ENCODE measurements at places on chromosomes 12 and 14. TPM values are rescaled to one million over a fixed set of nuclear protein-coding genes. Genes with fewer than 3 reads are reported as not detected.

DNA sequence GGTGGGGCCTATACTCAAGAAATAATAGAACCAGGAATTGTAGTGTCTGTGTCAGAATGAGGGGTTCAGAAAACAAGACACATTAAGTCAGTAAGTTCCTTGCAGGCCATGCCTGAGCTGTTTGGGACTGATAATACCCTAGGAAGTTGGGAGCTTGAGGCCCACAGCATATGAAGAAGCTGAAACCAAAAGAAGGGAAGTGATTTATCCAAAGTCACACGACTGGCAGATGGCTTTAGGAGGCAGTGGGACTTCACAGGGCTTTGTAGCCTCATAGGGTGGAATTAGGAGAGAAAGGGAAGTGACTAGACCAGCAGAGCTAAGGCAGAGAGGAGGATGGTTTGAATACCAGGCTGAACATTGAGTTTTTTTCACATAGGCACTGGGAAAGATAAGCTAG, 56.6 kb upstream of the SRSF5 start:
- no peak overlapping the region for H3K4me3 ChIP-seq
- DNase-seq = no peak
- H3K27me3 ChIP-seq = no peaks in the 10 kb centered on the region
- no peak overlapping the region for H3K27ac ChIP-seq

- H3K27ac ChIP-seq = no peak overlapping the region
- H3K4me3 ChIP-seq = no peak overlapping the region
- H3K4me1 ChIP-seq = no peaks in the 10 kb centered on the region
- no peaks in the 10 kb centered on the region for H3K27me3 ChIP-seq
These were observed 96.0 kb upstream of the SLC38A4 start for GRCh38 chr12:46921764-46922133.

DNA sequence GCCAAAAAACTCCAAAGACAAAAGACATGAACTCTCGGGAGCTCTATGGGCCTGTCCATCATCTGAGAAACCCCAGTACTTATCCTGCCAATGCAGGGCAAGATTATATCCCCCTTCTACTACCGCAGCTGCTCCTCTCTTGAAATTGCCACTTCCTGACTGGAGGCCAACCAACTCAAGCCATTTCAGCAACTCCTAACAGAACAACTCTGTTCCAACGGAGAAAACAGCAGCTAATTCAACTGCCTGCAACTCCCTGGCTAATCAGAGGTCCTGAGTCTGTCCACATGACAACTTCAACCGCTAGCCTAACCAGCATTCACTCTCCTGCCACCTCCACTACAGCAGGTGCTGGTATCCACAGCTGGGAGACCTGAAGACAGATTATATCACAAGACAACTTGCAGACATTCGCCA, 24.1 kb downstream of the CEP83 start:
- H3K36me3 ChIP-seq = no peaks in the 10 kb centered on the region
- no peak overlapping the region for H3K27ac ChIP-seq
- H3K27me3 ChIP-seq = no peaks in the 10 kb centered on the region
- DNase-seq = peak; percentile 42
- no peak overlapping the region for H3K4me3 ChIP-seq

- no peaks in the 10 kb centered on the region for H3K27me3 ChIP-seq
- DNase-seq = no peak
- no peak overlapping the region for H3K4me3 ChIP-seq
- no peaks in the 10 kb centered on the region for H3K4me1 ChIP-seq
- H3K36me3 ChIP-seq = no peaks in the 10 kb centered on the region
These were observed 548 bp downstream of the CCER1 start for GRCh38 chr12:90954428-90954827.

DNA sequence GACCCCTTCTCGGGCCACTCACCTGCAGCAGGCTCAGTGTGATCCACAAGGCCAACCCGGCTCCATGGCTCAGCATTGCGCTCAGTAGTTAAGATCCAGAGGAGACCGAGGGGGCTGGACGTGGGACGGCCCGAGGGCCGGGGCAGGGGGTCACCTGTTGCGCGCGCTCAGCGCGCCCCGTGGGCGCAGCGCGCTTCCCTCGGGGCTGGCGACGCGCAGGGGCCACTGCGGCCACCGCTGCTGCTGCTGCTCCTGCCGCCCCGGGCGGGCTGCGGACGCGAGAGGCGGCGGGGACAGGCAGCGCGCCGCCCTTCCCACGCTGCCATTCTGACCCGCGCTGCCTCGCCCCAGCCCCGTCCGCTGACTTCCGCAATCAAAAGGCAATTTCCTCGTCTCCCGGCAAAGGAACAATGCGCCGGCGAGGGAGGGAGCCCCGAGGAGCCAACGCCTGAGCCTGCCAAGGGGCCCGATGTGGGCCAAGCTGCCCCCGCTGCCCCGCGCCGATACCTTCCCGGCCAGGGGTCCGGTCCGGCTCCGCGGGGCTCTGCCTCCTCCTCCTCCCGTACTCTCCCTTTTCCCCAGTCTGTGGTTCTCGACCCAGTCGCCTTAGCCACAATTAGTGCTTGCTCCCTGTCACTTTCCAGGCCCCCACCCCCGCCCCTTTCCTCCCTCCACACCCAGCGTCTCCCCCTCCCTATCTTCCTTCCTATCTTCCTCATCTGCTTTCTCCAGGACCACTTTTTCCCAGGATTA, 27.3 kb downstream of the PTPRB start:
- no peak overlapping the region for H3K27ac ChIP-seq
- no peaks in the 10 kb centered on the region for H3K27me3 ChIP-seq
- peaks cover 11% of the 10 kb centered on the region for H3K4me1 ChIP-seq
- DNase-seq = peak; percentile 31
- no peaks in the 10 kb centered on the region for H3K36me3 ChIP-seq

GRCh38 chr12:41962171-41962572, 182.5 kb downstream of the GXYLT1 start:
- no peak for DNase-seq
- no peaks in the 10 kb centered on the region for H3K36me3 ChIP-seq
- no peaks in the 10 kb centered on the region for H3K4me1 ChIP-seq
- H3K27ac ChIP-seq = no peak overlapping the region

DNA sequence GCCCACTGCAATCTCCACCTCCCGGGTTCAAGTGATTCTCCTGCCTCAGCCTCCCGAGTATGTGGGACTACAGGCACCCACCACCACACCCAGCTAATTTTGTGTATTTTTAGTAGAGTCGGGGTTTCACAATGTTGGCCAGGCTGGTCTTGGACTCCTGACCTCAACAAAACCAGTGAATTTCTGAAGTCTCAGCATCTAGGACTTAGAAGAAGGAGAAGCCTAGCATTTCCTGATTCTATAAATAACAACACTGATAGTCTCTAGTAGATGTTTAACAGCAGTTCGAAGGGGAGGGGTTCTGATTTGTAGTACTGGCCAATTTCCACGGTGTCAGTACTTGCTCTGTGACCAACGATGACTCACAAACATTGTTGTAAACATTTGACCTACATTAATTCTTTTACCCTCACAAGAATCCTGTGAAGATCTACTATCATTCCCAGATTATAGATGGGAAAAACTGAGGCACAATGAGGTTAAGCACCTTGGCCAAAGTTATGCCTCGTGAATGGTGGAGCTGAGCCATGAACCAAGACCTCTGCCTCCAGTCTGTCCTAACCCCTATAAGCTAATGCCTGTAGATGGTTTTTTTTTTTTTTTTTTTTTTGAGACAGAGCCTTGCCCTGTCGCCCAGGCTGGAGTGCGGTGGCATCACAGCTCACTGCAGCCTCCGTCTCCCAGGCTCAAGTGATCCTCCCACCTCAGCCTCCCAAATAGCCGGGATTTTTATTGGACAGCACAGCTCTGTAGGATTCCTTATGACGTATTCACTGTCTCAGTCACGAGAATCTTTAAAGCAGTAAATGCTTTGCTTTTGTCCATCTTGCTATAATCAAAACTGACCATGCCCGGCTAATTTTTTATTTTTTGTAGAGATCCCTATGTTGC, 5.2 kb downstream of the P2RX4 start:
- DNase-seq = peak; percentile 59
- peak overlapping the region; percentile 71 for H3K27ac ChIP-seq
- peaks cover 87% of the 10 kb centered on the region for H3K4me1 ChIP-seq
- H3K4me3 ChIP-seq = no peak overlapping the region

DNA sequence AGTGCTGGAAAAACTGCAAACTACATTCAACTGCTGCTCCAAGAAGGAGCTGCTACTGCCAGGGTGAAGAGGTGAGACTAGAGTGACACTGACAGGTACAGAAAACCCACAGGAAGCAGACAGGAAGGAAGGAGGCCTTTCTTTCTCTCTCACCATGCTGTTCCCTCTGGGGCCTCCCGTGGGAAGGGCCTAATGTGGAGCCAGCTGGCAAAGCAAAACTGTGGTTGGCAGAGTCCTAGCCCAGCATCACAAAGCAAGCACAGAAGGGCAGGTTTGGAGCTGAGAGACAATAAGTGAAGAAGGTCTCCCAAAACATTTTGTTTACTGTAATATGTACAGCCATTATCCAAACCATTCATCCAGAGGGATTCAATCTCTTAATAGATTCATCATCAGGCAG, 122.5 kb upstream of the MAX start:
- H3K4me1 ChIP-seq = peaks cover 71% of the 10 kb centered on the region
- H3K36me3 ChIP-seq = no peaks in the 10 kb centered on the region
- no peak overlapping the region for H3K4me3 ChIP-seq

The IKBIP gene
- total RNA-seq = 6.2 TPM

The BTBD7 gene
- 16.3 TPM for total RNA-seq

DNA sequence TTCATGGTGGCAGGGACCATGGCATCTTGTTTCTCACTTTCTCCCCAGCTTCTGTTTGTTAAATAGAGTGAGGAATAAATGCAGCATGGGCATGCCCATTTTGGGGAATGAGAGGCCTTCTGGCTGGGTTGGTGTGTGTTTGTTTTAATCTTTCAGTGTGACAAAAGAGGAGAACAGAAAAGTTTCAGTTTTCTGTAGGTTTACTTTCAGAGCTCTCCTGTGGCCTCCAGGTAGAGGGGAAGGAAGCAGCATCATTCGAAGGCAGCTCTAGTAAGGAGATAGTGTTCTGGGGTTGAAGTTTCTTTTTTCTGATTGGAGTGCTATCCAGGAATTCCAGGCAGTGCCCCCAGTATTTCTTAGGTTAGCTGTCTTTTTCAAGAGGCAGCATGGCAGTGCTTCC, 15.3 kb downstream of the MSRB3 start:
- H3K4me3 ChIP-seq = no peak overlapping the region
- H3K27ac ChIP-seq = no peak overlapping the region
- H3K36me3 ChIP-seq = no peaks in the 10 kb centered on the region
- no peak for DNase-seq
- H3K27me3 ChIP-seq = no peaks in the 10 kb centered on the region
- no peaks in the 10 kb centered on the region for H3K4me1 ChIP-seq

GRCh38 chr14:96225745-96226151, 21.1 kb downstream of the BDKRB2 start:
- DNase-seq = peak; percentile 17
- H3K27ac ChIP-seq = peak overlapping the region; percentile 21
- H3K36me3 ChIP-seq = no peaks in the 10 kb centered on the region
- no peaks in the 10 kb centered on the region for H3K4me1 ChIP-seq
- H3K4me3 ChIP-seq = no peak overlapping the region

DNA sequence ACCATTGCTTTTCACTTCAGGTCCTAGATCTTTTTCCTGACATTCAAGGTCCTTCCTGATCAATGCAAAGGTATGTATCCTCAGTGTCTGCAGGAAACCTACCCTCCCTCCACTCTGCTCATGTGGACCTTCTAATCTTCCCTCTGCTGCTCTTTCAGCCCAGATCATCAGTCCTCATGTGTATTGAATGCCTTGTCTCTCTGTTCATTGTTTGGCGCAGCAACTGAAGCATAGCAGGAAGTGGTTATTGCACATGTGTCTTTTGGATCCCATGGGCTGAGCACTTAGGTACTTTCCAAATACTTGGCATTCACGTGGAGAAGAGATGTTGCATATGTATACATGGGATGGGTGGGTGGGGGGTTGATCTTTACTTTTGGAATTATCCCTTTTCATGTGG, 4.3 kb upstream of the NIN start:
- no peaks in the 10 kb centered on the region for H3K27me3 ChIP-seq
- H3K27ac ChIP-seq = no peak overlapping the region
- DNase-seq = no peak
- no peaks in the 10 kb centered on the region for H3K36me3 ChIP-seq
- peaks cover 18% of the 10 kb centered on the region for H3K4me1 ChIP-seq

DNA sequence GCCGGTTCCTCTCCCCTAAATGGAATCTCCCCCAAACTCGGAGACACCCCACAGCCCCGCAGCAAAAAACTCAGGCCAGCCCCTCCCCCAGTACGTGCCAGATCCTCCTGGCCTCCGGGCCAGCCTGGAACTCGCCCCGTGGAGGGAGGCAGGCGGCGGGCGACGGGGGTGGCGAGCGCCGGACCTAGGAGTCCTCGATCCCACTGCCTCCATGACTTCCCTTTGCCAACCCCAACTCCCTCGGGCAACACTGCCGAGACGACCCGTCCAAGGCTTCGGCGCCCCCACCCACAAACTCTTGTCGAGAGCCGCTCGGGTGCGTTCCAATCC, 400 bp downstream of the ADCY6 start:
- H3K4me3 ChIP-seq = peak overlapping the region; percentile 37
- H3K27me3 ChIP-seq = no peaks in the 10 kb centered on the region
- H3K36me3 ChIP-seq = no peaks in the 10 kb centered on the region

- H3K36me3 ChIP-seq = no peaks in the 10 kb centered on the region
- DNase-seq = no peak
- H3K27me3 ChIP-seq = no peaks in the 10 kb centered on the region
- no peak overlapping the region for H3K27ac ChIP-seq
- H3K4me1 ChIP-seq = no peaks in the 10 kb centered on the region
These were observed 94.0 kb downstream of the TBX5 start for GRCh38 chr12:114311974-114312373.

- no peak for DNase-seq
- no peaks in the 10 kb centered on the region for H3K36me3 ChIP-seq
- no peaks in the 10 kb centered on the region for H3K27me3 ChIP-seq
- no peaks in the 10 kb centered on the region for H3K4me1 ChIP-seq
These were observed 54.1 kb upstream of the ASPG start for GRCh38 chr14:104031384-104031783.

The KLRC2 gene
- 0.66 TPM for total RNA-seq

DNA sequence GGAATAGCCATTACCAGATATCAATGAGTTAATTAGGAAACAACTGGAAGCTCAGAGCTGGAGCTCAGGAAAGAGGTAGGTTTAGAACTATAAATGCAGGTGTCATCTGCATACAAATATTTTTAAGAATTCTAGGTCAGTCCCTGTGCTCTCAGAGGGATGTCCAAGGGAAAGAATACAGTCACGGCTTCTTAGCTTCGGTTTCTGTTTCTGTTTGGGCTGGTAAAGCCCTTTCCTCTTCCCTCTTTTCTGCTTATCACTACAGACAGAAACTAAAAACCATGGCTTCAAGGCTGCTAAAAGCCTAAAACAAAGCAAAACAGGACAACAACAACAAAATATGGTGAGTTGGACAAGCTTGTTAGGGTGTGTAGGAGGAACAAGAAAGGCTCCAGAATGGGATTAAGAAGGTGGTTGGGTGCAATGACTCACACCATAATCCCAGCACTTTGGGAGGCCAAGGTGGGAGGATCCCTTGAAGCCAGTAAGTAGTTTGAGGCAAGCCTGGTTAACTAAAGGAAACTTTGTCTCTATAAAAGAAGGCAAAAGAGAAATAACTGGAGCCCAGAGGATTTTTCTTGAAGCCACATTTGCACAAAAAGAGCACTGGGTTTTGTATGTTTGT, 113.0 kb downstream of the SEC23A start:
- no peaks in the 10 kb centered on the region for H3K4me1 ChIP-seq
- no peak overlapping the region for H3K27ac ChIP-seq
- DNase-seq = no peak
- no peaks in the 10 kb centered on the region for H3K36me3 ChIP-seq
- H3K27me3 ChIP-seq = no peaks in the 10 kb centered on the region

All from body of pancreas (tissue), 4 donors.